ENCODE measurements at places on chromosomes 4 and X.
A peak's percentile ranks its signal among the peaks of the same experiment; 100 is the strongest.

- DNase-seq: no peak
Measured at GRCh38 chr4:71113294-71113693, 119.8 kb downstream of the DCK start.

DNA sequence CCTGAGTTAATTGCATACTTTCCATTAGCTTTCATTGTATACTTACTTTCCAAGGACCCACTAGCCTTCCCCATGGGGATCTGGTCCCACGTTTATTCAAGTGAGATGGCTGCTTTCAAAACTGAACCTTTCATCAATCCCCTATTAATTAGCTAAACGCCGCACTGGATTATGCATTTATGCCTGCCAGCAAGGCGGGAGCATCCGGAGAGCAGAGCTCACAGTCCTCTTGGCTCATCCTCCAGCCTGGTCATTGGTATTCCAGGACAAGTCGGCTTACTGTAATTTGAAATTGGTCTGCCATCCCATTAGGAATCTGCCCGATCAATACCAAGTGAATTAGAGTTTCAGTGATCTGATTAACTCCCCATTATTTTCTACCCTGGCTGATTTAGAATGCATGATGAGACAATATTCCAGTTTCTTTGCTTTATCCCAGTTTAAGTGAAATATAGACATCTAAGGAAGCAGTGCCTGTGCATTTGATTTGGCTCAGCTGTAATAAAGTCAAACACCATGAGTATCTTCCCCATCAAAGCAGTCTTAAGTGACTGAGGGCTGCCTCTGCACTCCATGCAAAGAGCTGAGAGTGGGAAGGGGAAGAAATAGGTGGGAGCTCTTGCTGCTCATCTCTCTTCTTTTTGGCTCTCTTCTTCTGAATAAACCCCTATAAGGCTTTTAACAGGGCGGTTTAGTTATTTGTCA is 411.4 kb downstream of the GPAT3 start:
- no peak for DNase-seq

DNA sequence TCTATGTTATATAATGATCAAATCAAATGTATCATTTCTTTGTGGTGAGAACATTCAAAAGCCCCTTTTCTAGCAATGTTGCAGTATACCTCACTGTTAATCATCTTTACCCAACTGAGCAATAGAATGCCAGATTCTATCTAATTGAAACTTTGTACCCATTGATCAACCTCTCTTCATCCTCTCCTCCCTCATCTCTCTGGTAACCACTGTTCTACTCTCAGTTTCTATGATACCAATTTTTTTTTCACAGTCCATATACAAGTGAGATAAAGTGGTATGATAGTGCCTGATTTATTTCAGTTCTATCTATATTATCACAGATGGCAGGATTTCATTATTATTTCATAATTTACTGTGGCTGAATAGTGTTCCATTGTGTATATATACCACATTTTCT is 209.8 kb downstream of the SPCS3 start:
- DNase-seq: no peak

- no peak for DNase-seq
Measured at GRCh38 chr4:136241221-136241986, 1290.9 kb downstream of the PCDH18 start.

DNA sequence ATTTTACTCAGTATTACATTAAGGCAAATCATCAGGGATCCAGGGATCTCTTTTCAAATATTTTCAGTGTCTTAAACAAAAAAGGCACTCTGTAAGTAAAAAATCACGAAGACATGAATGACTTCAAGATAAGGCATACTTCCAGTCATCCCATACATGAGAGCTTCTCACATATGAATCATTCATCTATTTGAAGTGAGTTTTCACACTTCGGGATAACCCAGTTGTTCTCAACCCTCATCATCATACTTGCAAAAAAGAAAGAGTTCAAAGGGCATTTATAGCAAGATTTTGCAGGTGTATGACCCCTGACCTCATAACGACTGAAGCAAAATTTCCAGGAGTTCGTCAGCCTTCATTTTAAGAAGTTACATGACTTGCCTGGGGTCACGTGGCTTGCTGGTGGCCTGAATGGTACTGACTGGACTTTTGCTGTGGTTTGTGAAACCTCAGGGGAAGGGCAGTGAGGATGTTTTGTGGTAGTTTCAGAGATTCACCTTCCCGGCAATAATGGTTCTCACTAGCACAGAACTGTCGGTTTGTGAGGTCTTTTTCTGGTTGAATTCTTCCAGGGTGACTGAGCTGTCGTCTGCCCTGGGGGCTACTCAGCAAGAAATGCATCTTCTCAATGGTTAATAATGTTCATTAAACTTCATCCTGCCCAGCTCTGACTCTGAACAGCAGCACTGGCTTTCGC is 115.8 kb upstream of the SHISA3 start:
- no peak for DNase-seq

DNA sequence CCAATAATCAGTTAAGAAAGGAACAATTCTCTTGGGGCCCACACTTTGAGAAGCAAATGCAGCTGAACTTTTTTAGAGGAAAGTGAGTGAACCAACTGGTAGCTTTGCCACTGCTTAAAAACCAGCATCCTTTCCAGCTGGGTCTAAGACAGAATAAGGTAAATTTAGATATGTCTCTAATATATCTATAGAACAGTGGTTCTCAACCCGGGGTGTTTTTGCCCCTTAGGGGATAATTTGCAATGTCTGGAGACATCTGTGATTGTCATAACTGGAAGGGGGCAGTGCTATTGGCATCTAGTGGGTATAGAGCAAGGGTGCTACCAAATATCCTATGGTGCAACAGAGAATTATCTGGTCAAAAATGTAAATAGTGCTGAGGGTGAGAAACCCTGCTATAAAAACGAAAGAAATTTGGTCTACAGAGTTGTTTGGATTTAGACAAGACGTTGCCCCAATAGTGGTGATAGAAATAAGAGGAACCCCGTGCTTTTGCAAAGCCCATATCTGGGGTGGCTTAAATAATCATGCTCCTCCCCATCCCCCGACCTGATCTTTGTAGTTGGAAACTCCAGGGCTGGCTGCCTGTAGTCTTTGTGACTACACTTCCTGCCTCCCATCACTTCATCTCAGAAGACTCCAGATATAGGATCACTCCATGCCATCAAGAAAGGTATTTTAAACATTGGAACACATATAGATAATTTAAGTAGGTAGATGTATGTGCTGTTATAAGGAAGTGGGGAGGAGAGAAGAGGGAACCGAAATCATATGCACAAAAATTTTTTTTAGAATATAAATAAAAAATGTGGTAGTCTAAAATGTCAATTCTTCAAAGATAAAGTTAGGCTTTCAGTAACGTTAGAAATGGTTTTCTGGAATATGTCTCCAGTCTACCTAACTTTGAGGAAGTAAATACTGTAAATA is at the start of gene TLR7:
Gene TLR7 (plus strand): TSS at position 622 of the 927 bp plus-strand sequence. CDS start 507 bp downstream, outside the sequence.
- peak; percentile 57 for DNase-seq

DNA sequence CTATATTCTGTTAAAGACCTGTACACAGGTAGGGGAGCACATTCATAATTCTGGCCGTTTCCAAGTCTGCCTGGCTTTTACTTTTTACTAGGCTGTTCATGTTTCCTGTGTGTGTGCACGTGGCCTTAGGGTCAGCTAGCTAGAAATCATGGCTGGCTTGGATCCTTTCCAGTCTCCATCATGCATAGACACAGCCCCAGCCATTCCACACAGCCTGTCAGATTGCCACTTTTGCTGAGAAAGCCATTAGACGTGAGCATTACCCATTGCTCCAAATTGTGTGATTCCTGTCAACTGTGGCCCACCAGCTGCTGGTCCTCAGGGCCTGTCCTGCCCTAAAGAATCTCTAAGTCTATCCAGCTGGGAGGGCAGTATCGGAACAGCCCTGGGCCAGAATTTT is 11.4 kb upstream of the SORCS2 start:
- no peak for DNase-seq

- no peak for DNase-seq
Measured at GRCh38 chr4:182886205-182886604, 31.0 kb downstream of the DCTD start.

DNA sequence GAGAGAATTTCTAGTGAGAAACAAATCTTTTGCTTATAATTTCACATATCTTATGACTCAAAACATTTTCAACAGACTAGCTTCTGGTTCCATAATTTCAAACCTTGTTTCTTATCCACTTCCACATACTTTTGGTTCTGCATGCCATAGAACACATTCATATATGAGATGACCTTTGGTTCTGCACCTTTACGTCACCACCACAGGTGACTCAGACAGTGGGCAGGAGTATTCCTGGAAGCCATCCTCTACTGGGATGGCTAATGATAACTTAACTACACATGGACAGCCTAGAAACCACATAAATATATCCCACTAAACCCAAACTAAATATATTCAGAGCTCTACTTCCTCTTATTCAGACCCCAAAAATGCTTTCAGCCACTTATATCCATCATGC is 133.3 kb downstream of the DCK start:
- DNase-seq: no peak

- DNase-seq: no peak
Measured at GRCh38 chr4:1409491-1410425, 3.5 kb upstream of the NKX1-1 start.

- DNase-seq: no peak
Measured at GRCh38 chrX:39903343-39903742, 194.4 kb downstream of the BCOR start.

- no peak for DNase-seq
Measured at GRCh38 chr4:3239998-3240920, 8.7 kb upstream of the MSANTD1 start.
